Neuronal stem cell (in vitro differentiated cells): ENCODE measurements at places on chromosomes 3 and 15.
A peak's percentile ranks its signal among the peaks of the same experiment; 100 is the strongest.

DNA sequence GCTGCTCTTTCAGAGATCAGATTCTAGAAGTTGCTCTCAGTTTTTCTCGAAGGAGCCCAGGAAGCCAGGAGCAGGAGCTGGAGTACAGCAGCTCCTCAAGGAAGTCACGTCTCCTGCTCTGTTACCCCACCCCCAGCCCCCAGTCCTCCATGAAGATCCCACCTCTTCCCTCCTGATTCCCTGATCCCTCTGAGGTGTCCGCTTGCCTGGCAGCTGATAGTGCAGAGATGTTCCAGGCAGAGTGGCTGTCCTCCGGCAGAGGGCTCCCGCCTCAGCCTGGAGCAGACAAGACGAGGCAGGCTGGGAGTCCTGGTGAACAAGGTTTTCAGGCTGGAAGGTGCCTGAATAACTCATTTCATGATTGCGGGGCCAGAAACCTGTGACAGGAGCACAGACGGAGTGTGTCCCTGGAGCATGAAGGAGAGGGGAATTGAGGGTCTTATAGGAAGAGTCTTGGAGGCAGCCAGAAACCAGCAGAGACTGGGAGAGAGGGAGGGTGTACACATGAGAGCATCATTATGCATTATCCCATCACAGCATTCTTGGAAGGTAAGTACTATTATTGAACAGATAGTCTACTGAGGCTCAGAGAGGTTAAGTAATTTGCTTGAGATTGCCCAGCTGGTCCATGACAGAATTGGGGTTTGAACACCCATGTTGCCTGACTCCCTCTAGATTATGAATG is 1.2 kb downstream of the HRH1 start:
- DNase-seq = peak; percentile 52

GRCh38 chr3:160617636-160618035 is 52.3 kb upstream of the KPNA4 start:
- peak; percentile 9 for DNase-seq

- DNase-seq = no peak
Observed at GRCh38 chr3:99842826-99843589, 25.3 kb downstream of the CMSS1 start.

GRCh38 chr3:163018664-163019063 is 1522.1 kb downstream of the OTOL1 start:
- DNase-seq = no peak

- no peak for DNase-seq
Observed at GRCh38 chr3:71854706-71855105, 69.8 kb upstream of the PROK2 start.

DNA sequence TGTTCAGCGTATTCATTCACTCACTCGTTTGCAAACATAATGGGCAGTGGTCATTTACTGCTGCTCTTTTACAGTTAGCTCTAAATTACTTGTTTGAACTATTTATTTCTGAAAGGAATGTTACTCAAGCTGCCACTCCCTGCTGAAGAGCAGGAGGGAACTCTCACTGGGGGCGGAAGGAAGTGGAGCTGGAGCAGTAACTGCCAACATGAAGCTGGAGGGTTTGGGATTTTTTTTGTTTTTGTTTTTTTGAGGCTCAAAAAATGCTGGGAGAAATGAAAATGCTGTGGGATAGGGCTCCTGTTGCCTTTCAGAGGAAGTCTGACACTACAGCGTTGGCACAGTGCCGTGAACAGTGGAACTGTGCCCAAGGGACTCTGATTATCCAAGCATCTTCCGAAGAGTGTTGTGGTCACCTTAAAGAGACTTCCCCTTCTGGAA is 44.1 kb downstream of the SENP2 start:
- no peak for DNase-seq

GRCh38 chr3:13276438-13277195 is 143.5 kb downstream of the NUP210 start:
- DNase-seq = no peak

- no peak for DNase-seq
Observed at GRCh38 chr15:39741258-39741657, 41.4 kb downstream of the FSIP1 start.

GRCh38 chr15:89903015-89903857 is 9.4 kb upstream of the AP3S2 start:
- no peak for DNase-seq

GRCh38 chr15:100726070-100726420 is 123.7 kb downstream of the ASB7 start:
- DNase-seq = no peak
